Dermis microvascular lymphatic vessel endothelial cell (primary cell): ENCODE measurements at places on chromosomes 5 and 9. TPM values are rescaled to one million over a fixed set of nuclear protein-coding genes. Genes with fewer than 3 reads are reported as not detected.

ERGIC1 gene
- 57.9 and 62.6 TPM in 2 replicates for total RNA-seq

TLR4 gene
- total RNA-seq, result 165 and 172 TPM in 2 replicates

NUTM2F gene
- not detected in 2 replicates for total RNA-seq

CXCL14 gene
- total RNA-seq, result under 0.01 TPM in 1 of 2 replicates, not detected in the other

SPRY4 gene
- 4.4 and 4.5 TPM in 2 replicates for total RNA-seq

KIAA1958 gene
- 1.0 and 2.4 TPM in 2 replicates for total RNA-seq

OCLN gene
- 0.90 and 1.5 TPM in 2 replicates for total RNA-seq

GABRB2 gene
- not detected in 2 replicates for total RNA-seq

SLC45A2 gene
- under 0.01 TPM in 1 of 2 replicates, not detected in the other for total RNA-seq

CYSRT1 gene
- 0.13 and 0.25 TPM in 2 replicates for total RNA-seq

NFIL3 gene
- total RNA-seq, result 3.0 and 3.9 TPM in 2 replicates

SH3GL2 gene
- under 0.01 TPM in 1 of 2 replicates, not detected in the other for total RNA-seq

FBXO38 gene
- total RNA-seq, result 37.7 and 40.8 TPM in 2 replicates

EHMT1 gene
- 38.3 and 47.4 TPM in 2 replicates for total RNA-seq

KCNN2 gene
- 1.8 and 3.4 TPM in 2 replicates for total RNA-seq

TERT gene
- not detected in 2 replicates for total RNA-seq

MOB3B gene
- 1.4 and 1.9 TPM in 2 replicates for total RNA-seq

SLC34A3 gene
- total RNA-seq, result not detected in 2 replicates
